Karpas-422 (cell line): ENCODE measurements at places on chromosomes 2 and 18. TPM values are rescaled to one million over a fixed set of nuclear protein-coding genes. Genes with fewer than 3 reads are reported as not detected.

GRCh38 chr18:24157855-24158254 is 19.0 kb downstream of the CABYR start:
- no peak for DNase-seq

DNA sequence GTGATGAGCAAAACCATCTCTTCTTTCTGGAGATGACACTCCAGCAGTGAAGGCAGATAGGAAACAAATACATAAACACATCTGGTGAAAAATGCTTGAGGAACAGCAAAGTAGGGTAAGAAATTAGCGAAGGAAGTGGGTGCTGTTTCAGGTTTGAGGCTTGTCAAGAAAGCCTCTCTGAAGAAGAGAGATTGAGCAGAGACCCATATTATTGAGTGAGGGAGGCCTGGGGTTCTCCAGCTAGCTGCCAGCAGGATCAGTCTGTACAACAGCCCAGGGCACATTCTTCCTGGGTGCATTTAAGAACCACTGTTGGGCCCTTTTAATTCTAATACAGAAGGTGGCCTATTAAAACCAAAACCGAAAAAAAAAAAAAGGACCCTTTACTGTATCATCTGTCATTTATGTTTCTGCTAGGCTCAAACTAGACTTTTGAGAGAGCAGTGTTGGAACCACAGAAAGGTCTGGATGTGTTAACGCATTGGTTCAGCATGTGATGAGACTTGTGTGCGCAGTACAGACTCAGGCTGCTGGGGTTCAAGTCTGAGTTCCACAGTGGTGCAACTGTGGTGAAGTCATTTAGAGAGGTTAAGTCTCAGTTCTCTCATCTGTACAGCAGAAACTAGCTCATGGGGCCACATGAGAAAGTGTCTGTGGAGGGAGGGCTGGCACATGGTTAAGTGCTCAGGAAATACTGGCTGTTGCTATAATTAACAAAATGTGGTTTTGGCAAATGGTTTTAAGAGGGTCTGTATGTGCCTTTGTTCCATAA is 28.9 kb downstream of the MGAT5 start:
- no peak for DNase-seq

DNA sequence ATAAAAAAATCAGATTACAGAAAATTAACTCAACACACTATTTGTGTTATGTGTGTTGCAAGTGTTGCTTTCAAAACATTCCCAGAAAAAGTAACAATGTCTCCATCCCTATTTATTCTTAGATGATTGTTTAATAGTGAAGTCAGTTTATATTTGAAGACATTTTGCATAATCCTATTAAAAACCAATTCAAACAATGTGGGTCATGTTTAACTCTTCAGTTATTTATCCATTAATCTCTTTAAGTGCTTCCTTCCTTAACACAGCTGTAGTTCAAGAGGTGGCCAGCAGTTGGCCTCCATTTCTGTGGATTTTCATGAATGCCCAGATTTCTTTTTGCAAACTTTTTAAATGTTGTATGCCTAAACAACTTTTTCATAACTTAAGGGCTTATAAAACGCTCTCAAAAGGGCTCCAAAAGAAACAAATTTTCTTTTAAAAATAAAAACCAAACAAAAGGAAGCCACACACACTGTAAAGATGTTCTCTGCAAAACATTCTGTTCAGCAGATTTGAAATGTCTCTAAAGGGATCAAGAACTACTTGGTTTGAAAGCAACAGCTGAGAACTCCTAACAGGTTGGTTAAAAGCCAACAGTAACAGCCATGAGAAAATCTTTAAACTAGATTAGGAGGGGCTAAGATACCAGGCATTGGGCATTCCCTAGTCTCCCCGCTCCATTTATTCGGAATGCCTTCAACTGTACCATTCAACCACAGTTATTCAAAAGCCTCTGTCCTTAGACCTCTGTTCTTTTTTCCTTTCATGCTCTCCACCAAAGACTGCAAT is 71.5 kb downstream of the THADA start:
- DNase-seq: peak; percentile 44

GRCh38 chr18:10965119-10965518 is 184.2 kb downstream of the PIEZO2 start:
- no peak for DNase-seq

Gene DSG4
- total RNA-seq: 4.5 and 8.3 TPM in 2 replicates

Gene GPR155
- 0.69 and 1.0 TPM in 2 replicates for total RNA-seq
